ENCODE measurements at places on chromosomes 4 and X. TPM values are rescaled to one million over a fixed set of nuclear protein-coding genes. Genes with fewer than 3 reads are reported as not detected.

DNA sequence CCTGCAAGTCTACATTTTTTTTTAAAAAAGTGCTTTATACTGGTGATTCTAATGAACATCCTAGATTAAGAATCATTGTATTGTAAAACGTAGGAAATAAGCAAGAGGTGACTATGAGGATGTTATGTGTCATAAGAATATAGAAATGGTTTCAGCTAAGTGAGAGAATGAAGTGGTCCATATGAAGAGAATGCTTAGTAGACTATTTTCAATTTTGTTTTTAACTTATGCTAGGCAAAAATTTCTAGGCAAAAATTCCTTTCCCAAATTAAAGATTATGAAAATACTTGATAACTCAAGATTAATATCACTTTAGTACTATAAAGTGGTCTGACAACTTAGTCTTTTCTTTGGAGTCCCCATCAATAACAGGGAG lies 825 bp downstream of the DYNLT3 start:
- DNase-seq: no peak

DNA sequence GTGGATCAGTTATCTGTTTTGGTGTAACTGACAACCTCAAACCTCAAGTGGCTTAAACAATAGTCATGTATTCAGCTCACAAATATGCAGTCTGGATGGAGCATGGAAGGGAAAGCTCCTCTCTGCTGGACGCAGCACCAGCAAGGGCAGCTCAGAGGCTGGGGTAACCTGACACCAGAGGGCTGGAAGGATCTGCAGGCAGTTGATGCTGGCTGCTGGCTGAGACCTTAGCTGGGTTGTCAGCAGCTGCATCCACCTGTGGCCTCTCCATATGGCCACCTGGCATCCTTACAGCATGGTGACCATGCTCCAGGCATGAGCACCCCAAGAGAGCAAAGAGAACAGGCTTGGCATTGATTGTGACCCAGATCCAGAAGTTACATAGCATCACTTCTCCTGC lies 46.7 kb downstream of the ENPP6 start:
- no peak for DNase-seq

Gene USP17L5
- total RNA-seq: not detected

Gene SPOCK3
- not detected for total RNA-seq

DNA sequence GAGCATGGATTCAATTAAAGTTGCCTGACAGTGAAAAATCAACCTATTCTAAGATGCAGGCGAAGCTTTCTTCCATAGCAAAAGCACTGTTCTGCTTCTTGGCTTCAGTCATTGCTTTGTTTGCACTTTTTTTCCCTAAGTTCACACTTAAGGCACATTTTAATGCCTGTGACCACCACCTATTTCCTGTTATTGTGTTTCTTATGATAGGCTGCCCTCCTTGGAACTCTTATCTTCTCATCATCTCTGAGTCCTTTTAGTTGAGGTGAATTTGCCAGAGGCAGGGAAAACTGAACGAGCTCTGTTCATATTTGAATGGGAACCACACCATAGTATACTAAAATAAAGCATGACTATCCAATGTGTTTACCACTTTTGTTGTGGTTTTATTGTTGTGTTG lies 119.8 kb downstream of the SPCS3 start:
- DNase-seq: no peak

- DNase-seq: no peak
Observed at GRCh38 chr4:104210420-104210819, 284.3 kb downstream of the CXXC4 start.

GRCh38 chrX:23332101-23332887 lies 2.4 kb upstream of the PTCHD1 start:
- DNase-seq: no peak

Gene PAGE4
- not detected for total RNA-seq

GRCh38 chr4:5718411-5718810 lies 7.4 kb downstream of the EVC start:
- no peak for DNase-seq

Gene CENPVL1
- not detected for total RNA-seq

Gene PDE6B
- total RNA-seq: 2.7 TPM

Gene CYLC1
- not detected for total RNA-seq

Gene CT45A10
- not detected for total RNA-seq

- no peak for DNase-seq
Observed at GRCh38 chrX:104679175-104679574, 113.2 kb downstream of the IL1RAPL2 start.

DNA sequence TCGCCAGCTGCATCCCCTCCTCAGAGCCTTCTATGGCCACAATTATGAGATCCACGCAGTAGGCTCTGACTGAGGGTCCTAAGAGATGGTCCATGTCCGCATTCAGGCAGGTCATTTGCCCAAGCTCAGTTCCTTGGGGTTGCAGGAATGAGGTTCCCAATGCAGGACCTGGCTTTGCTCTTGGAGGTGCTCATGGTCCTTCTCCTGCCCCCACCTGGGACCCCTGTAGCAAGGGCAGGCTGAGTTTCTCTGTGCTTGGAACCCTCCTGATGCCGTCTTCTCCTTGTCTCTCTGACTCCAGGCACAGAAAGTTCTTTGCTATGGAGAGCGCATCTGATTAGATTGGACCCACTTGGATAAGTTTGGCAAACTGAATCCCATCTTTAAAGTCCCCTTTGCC lies 16.5 kb upstream of the SHOX start:
- no peak for DNase-seq

- no peak for DNase-seq
Observed at GRCh38 chr4:136861091-136861490, 671.2 kb downstream of the PCDH18 start.

Gene EVC
- 25.9 TPM for total RNA-seq

GRCh38 chr4:66930206-66930605 lies 615.1 kb downstream of the CENPC start:
- no peak for DNase-seq
